ENCODE measurements at places on chromosomes 7 and 10.

DNA sequence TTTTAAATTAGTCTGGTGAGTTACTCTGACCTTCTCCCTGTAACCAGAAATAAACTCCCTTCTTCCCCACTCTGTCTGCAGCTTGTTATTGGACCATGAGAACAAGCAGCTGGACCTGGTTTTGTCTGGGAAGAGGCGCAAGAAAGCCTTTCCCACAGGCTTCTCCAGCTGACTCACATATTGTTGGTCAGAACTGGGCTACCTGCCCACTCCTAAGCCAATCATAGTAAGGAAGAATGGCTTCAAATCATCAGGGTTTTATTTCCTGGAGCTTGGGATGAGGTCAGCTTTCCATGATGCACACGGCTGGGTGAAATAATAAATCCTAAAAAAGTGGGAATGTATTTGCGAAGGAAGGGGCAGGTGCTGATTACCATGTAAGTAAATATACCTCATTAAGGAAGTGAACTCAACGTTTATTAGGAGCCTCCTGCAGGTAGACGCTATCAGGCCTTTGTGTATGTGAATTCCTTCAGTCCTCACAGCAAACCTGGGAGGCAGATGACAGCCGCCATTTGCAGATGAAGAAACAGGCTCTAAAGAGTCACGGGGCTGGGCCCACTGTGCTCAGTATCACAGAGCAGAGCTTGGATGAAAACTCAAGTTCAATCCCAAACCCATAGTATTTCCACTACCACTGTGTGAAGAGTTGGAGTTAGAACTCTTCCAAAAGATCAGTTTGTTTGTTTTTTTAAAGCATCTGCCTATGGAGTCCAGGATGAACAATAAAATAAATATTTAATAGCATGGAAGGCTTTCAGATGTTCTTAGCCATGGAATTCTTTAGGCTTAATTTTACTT, 32.8 kb downstream of the IL15RA start:
- DNase-seq = no peak

- no peak for DNase-seq
These were observed 113.5 kb downstream of the LARP4B start for GRCh38 chr10:818010-818409.

GRCh38 chr10:96267234-96267705, 4.1 kb downstream of the BLNK start:
- no peak for DNase-seq

- DNase-seq = no peak
These were observed 89.6 kb upstream of the CTBP2 start for GRCh38 chr10:125249948-125250347.

DNA sequence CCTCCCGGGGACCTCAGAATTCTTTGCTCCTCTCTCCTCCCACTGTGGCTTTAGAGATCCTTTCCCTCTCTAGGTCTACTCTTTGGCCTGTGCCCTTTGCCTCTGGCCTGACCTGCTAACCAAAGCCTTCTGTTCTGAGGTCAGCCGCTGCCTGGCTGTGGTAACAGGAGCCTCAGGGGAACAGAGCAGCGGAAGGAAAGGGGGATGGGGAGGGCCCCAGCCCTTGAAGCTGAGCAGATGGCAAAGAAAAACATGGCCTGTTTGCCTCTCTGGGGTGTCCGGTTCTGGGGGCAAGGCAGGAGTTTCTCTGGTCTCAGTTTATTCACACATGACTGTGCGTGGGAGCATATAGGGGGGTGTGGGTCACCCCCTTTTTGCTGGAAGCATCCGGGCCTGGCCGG, 28.2 kb downstream of the COL26A1 start:
- no peak for DNase-seq

GRCh38 chr10:44511166-44511565, 126.3 kb upstream of the CXCL12 start:
- no peak for DNase-seq

DNA sequence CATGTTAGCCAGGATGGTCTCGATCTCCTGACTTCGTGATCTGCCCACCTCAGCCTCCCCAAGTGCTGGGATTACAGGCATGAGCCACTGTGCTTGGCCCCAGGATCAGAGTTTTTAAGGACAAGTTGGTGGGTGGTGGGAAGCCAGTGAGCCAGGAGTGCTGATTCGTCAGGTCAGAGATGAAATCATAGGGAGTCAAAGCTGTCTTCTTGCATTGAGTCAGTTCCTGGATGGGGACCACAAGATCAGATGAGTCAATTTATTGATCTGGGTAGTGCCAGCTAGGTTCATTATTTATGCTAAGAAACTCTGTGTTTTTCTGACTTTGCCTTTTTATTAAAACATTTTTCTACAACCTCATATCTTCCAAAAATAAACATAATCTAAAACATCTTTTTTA, 423.8 kb downstream of the ARL4A start:
- no peak for DNase-seq

DNA sequence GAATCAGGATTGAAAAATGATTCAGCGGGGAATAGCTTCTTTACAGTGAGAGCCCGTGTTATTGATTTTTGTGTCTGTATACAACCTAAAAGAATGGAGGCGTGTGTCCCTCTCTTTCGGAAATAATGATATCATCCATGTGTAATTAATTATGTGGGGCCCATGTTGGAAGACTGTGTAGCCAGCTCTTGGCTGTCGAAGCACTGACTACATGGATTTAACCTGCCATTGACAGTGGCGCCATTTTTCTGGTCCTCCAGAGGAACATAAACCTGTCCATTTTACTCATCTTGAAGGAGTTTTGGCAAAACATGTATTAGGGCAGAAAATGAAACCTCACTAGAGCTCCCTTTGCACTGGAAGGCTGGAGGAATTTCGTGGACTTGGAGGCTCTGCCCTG, 119.6 kb downstream of the ITIH5 start:
- no peak for DNase-seq

- DNase-seq = no peak
These were observed 13.2 kb upstream of the GOLGA7B start for GRCh38 chr10:97836446-97836845.

GRCh38 chr7:94129443-94130140, 125.4 kb upstream of the BET1 start:
- DNase-seq = no peak

DNA sequence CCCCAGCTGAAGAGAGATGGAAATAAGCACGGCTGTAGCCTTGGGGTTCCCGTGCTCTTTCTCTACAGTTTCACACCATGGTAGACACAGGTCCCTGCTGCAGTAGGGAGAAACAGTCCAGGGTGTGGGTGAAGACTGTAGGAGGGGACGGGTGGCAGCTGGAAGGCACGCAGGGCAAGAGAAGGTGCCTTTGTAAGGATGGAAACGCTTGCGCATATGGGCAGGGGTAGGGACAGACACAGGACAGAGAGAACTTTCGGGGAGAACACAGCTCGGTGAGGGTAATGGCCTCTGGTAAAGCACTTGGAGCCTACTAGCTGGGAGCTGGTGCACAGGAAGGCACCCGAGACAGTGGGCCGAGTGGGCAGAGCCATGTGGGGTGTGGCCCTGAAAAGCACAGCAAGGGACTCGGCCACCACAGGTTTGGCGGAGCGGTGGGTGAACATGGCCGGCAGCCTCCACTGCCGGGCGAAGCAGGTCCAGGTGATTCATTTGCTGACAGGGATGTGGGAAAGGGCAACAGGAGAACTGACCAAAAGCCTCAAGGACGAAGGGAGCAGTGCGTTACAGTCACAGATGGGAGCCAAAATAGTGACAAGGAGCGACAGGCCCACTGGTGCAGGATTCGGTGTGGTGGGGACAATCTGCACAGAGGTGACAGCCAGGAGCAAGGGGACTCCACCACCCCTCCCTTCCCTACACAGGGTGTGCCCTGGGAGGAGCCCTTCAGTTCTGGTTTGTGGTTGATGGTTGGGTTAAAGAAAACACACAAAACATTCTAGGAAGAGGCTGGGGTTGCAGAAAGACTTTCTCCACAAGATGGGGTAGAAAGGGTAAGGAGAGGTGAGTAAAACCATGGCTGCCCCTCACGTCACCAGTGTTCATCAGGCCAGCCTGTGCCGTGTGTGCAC, 97.1 kb downstream of the VOPP1 start:
- DNase-seq = no peak

- DNase-seq = no peak
These were observed 457 bp downstream of the NSUN5 start for GRCh38 chr7:73308074-73308664.

DNA sequence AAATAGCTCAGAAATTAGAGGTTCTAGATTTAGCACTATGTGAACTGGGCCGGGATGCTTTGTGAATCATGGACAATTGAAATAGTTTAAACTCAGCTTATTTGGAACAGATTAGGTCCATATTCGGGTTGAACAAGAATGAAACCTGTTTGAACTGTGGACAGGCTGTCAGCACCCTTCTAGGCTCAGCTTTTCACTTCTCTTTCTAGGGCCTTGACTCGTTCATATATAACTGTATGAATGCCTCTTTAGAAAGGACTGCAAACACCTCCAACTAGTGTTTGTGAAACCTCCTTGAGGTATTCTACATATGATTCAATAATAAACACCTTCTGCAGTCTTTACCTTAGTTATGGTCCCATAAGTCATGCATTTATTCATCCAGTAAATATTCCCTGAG, 115.6 kb downstream of the REEP3 start:
- no peak for DNase-seq

- DNase-seq = no peak
These were observed at the start of gene GIMAP2 for GRCh38 chr7:150685219-150686029. GIMAP2 (plus strand) TSS chr7:150685706; CDS start chr7:150687060, 1,354 bp downstream.

DNA sequence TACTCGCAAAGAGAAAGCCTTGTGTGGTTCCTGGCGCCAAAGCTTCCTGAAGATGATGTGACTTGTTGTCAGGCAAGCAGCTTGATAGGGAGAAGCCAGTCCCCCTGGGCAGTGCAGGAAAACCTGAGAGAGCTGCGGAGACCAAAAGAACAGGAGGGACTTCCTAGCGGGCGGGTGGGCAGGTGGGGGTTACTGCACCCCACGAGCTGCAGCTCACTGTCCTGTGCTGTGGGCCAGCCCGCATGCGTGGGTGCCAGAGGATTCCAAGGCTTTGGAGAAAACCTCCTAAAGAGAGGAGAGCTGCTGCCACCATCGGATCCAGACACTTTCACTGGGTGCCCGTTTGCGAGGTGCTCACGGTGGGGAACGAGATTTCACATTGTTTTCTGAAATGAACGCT, 145.1 kb downstream of the ACTR3B start:
- DNase-seq = no peak

DNA sequence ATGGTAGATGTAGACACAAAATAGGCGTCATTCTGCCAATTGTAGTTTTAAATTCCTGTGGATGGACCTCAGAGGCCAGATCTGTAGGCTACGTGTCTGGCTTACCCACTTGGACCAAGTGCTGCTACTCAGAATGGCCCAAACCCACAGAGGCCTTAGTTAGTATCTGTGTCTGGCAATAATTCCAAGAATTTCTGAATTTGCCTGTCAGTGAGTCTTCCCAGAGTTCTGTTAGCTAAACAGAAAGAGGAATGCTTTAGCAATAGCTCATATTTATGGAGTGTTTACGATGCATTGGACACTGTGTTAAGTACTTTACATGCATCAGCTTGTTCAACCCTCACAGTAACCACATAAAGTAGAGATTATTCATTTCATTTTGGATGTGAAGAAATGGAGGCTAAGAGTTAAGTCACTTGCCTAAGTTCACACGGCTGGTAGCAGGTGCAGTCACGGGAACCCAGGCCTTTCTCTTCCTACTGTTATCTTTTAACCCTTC, 231.8 kb downstream of the PTEN start:
- DNase-seq = no peak

GRCh38 chr10:60167050-60167449, 222.6 kb downstream of the ANK3 start:
- no peak for DNase-seq

Data from hematopoietic multipotent progenitor cell treated with erythropoietin and hydrocortisone succinate and interleukin-3 and kit ligand, for 17 days (in vitro differentiated cells).